ENCODE measurements at places on chromosomes 2 and 18. TPM values are rescaled to one million over a fixed set of nuclear protein-coding genes. Genes with fewer than 3 reads are reported as not detected.

Gene OSR1
- total RNA-seq: 2.5 TPM

Gene TWSG1
- total RNA-seq: 30.2 TPM

Gene AUP1
- 48.2 TPM for total RNA-seq

Gene KCNJ13
- 9.2 TPM for total RNA-seq

Gene ADGRF3
- not detected for total RNA-seq

Gene CHRNG
- total RNA-seq: not detected

Gene EFR3B
- total RNA-seq: 72.9 TPM

Gene SGPP2
- 4.8 TPM for total RNA-seq

Gene ACADL
- 4.8 TPM for total RNA-seq

Gene XIRP2
- total RNA-seq: 0.92 TPM

Gene THSD7B
- total RNA-seq: 12.2 TPM

Gene NYAP2
- 16.1 TPM for total RNA-seq

Gene CYP27C1
- total RNA-seq: 0.69 TPM

Gene TMEM178A
- total RNA-seq: 24.2 TPM

Gene TGFA
- total RNA-seq: 18.2 TPM

Gene COBLL1
- 13.1 TPM for total RNA-seq

Gene ITGA6
- total RNA-seq: 67.6 TPM

Gene GNLY
- not detected for total RNA-seq

Gene CHRNA1
- not detected for total RNA-seq

Gene DSC1
- not detected for total RNA-seq

Gene IL1RN
- not detected for total RNA-seq

Gene RFX8
- 1.2 TPM for total RNA-seq

Gene SEC11C
- total RNA-seq: 95.7 TPM

Gene TDRD15
- total RNA-seq: under 0.01 TPM

Gene CYRIA
- total RNA-seq: 79.6 TPM
